ENCODE measurements at places on chromosomes 7 and 10. TPM values are rescaled to one million over a fixed set of nuclear protein-coding genes. Genes with fewer than 3 reads are reported as not detected.

- H3K27me3 ChIP-seq = no peaks in the 10 kb centered on the region
- DNase-seq = no peak
- H3K36me3 ChIP-seq = no peaks in the 10 kb centered on the region
- H3K4me3 ChIP-seq = no peak overlapping the region
- H3K27ac ChIP-seq = no peak overlapping the region
- H3K4me1 ChIP-seq = no peaks in the 10 kb centered on the region
Measured at GRCh38 chr7:3605222-3605621, 304.2 kb downstream of the SDK1 start.

- no peaks in the 10 kb centered on the region for H3K36me3 ChIP-seq
- no peaks in the 10 kb centered on the region for H3K27me3 ChIP-seq
- H3K4me3 ChIP-seq = no peak overlapping the region
- H3K27ac ChIP-seq = no peak overlapping the region
Measured at GRCh38 chr7:66768865-66769832, 28.6 kb downstream of the RABGEF1 start.

SYT15B gene
- 2.8 TPM for total RNA-seq

CLDN3 gene
- total RNA-seq = 21.1 TPM

LLCFC1 gene
- not detected for total RNA-seq

ABCB4 gene
- total RNA-seq = 6.7 TPM

Measured in liver (tissue), 10 donors.